Urinary bladder (tissue), 4 donors: ENCODE measurements at places on chromosomes 1 and 21. TPM values are rescaled to one million over a fixed set of nuclear protein-coding genes. Genes with fewer than 3 reads are reported as not detected.

Gene HES3
- not detected for polyA plus RNA-seq

Gene GPR25
- polyA plus RNA-seq: 0.06 TPM

Gene CFHR4
- 0.04 TPM for polyA plus RNA-seq

Gene FOXE3
- polyA plus RNA-seq: not detected

Gene MTARC2
- 18.2 TPM for polyA plus RNA-seq

Gene LPAR3
- 1.6 TPM for polyA plus RNA-seq

Gene HSF2BP
- polyA plus RNA-seq: 0.37 TPM

Gene FCER1G
- polyA plus RNA-seq: 161 TPM

Gene B3GALT5
- polyA plus RNA-seq: 0.18 TPM

Gene DRAXIN
- 0.01 TPM for polyA plus RNA-seq
